ENCODE measurements at places on chromosomes 3 and 15. TPM values are rescaled to one million over a fixed set of nuclear protein-coding genes. Genes with fewer than 3 reads are reported as not detected.
A peak's percentile ranks its signal among the peaks of the same experiment; 100 is the strongest.

The SH2D7 gene
- total RNA-seq = not detected

- ATAC-seq = no peak
Observed at GRCh38 chr3:18061737-18062656, 319.6 kb upstream of the TBC1D5 start.

DNA sequence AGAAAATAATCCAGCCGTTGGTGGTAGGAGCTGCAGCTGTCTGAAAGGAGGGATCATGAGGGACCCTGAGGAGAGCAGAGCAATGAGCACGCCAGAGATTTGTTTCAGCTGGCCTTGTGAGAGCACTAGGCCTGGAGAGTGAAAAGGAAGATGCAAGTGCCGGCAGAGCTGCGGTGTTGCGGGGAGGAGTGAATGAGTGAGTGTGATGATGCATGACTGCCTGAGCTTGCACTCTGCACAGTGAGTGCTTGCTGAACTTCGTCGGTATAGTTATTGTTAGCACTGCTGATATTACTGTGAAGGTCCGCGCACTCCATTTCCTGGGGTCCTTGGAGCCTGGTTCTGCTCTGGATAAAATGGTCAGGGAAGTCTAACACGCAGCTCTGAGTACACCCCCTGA lies 23.2 kb downstream of the EIF1B start:
- ATAC-seq = no peak

DNA sequence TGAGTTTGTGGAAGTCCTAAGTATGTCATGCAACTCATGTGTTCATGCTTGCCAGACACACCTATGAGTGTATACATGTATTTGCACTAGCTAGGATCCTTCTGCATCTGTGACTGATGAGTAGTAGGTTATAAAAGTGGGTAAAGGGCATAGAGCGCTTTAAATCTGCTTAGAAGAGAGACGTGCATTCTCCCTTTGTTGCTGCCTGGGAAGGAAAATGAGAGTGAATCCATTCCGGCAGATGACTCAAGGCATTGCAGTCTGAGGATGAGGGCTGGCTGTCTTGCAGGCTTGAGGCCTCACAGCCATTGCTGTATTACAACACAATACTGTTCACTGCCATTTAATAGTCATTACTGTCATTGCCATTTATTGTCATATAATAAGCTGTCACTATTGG lies 120.8 kb upstream of the UMPS start:
- no peak for ATAC-seq

The FOXB1 gene
- total RNA-seq = 1.1 TPM

- ATAC-seq = no peak
Observed at GRCh38 chr3:151431940-151432339, 28.9 kb downstream of the IGSF10 start.

The SLC51A gene
- total RNA-seq = not detected

- ATAC-seq = no peak
Observed at GRCh38 chr3:177196008-177196455, 1.2 kb downstream of the TBL1XR1 start.

- peak; percentile 86 for ATAC-seq
Observed at GRCh38 chr3:87313641-87314040, 37.3 kb upstream of the POU1F1 start.

The RAB6B gene
- total RNA-seq = 0.19 TPM

- no peak for ATAC-seq
Observed at GRCh38 chr3:167110901-167111300, 269.2 kb downstream of the ZBBX start.

DNA sequence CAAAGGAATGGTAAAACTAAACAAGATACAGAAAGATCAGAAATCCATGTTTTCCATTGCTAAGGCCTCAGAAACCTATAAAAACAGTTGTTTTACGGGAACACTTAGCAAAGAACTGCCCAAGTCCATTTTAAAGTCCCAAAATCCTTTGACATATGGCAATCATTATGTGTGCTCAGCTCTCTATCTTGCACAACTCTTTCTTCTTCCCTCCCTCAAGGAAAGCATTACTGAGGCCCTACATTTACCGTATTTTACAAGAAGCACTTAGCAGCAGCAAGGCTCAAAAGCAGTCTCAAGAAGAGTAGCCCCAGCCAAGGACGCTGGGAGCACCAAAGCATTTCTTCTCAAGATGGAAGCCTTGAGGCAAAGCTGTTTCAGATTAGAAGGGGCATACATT lies 169.6 kb upstream of the LRTM1 start:
- no peak for ATAC-seq

DNA sequence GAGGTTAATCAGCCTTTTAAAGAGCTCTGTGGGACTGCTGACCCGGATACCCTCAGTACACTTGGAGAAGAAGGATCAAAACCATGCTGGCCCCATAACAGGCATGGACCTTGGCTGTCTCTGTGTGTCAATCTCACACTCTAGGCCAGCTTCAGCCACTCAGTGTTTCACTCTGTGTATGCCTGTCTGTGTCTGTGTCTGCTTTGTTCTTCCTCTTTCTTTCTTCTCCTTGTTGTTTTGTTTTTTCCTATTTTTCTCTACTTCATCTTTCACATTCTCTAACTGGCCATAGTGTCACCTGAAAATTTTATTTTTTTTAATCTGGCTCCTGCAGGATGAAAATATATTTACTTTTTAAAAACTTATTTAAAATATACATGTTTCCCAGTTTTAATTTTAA lies 51.1 kb downstream of the SERP1 start:
- no peak for ATAC-seq

- no peak for ATAC-seq
Observed at GRCh38 chr3:170622369-170623159, 36.7 kb upstream of the SLC7A14 start.

DNA sequence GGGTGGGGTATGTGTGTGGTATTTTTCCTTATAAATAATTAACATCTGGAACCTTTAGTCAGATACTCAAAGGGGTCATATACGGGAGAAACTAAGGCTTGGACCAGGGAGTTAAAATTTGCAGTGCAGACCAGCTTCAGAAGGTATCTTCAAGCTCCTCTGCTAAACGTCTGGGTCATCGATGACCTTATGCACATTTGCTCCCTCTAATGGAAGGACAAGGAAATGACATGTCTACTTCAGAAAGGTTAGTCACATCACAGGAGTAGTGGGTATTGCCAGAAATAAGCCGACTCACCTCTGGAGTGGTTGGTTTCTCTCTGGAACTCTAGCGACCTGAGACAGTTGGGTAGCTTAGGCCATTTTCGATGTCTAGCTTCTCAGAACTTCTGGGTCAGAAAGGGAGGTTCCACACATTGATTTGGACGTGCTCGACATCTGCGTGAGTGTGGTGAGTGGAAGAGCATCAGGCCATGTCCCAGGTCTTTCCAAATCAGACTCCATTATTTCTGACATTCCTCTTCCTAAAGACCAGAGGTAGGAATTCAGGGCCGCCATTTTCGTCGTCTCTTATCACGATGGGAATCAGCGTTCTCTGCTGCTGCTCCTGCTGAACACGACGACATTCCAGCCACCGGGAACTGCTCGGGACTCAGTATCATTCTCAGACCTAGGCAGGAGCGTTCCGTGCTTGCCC lies 31.8 kb upstream of the RASA2 start:
- ATAC-seq = peak; percentile 90

- ATAC-seq = no peak
Observed at GRCh38 chr3:123491966-123492587, 43.2 kb upstream of the ADCY5 start.

DNA sequence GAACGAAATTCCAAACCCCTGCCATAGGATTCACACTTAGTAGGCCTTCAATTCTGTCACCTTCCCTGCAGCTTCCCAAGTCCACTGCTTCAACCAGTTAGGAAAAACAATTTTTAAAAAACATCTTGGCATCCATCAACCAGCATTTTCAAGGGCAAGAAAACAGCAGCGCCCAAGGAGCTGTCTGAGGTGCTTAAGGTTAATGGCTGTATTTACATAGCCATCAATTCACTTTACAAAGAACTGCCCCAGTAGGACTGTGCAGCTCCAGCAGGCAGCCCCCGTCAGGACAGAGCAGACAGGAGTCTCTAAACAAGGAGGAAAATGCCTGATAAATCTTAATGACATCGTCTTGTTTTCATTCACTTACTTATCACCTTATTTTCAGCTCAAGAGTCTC lies 13.3 kb downstream of the TAFA4 start:
- no peak for ATAC-seq

The SEMA3G gene
- 0.82 TPM for total RNA-seq

DNA sequence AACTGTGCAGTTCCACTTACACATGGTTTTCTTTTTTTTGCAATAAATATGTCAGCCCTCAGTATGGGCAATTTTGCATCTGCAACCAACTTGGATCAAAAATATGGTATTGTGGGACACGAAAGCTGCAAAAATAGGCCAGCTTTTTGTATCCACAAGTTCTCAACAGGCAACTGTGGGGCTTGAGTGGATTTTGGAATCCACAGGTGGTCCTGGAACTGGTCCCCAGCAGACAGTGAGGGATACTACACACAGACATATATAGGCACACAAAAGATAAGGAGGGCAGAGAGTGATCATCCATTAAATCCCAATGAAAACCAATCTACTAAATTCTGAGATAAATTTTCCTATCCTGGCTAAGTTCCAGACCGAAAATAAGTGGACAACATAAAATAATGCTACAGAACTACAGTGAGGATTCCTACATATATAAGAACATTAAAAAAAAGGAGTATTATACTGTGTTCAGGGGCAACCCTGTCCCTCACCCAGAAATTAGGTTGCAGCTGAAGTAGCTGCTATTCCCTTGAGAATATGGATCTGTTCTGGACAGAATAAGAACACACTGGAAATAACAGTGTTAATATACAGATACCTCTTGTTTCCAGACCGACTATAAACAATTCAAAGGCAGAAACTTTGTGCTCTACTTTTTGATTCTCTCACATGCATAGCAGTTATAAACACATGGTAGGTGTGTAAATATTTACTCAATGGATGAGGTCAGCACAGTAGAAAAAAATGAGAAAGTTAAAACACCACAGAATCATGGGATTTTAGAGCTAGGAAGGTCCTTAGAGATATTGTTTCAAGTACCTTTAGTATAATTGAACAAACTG lies 25.4 kb downstream of the DENND4A start:
- no peak for ATAC-seq

GRCh38 chr15:88017753-88018152 lies 238.8 kb downstream of the NTRK3 start:
- no peak for ATAC-seq

- no peak for ATAC-seq
Observed at GRCh38 chr15:55750706-55751105, 7.8 kb upstream of the PRTG start.

DNA sequence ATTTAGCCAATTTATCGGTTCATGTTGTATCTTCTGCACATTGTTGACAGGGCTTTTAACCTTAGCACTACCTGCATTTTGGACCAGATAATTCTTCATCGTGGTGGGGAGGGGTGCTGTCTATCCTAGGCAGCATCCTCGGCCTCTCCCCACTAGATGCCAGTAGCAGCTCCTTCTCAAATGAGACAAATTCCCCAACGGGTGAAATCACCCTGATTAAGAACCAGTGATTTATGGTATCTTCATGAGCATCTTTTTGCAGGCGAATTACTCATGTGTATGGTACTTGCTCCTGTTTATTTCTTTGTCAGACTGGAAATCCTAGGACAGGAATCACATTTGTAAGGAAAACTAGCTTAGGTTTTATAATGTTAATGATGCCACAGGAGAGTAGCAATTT lies 68.0 kb downstream of the C3orf70 start:
- no peak for ATAC-seq

The HOMER2 gene
- 8.7 TPM for total RNA-seq

The LMAN1L gene
- total RNA-seq = 0.82 TPM

- no peak for ATAC-seq
Observed at GRCh38 chr3:33687406-33688010, 30.5 kb downstream of the CLASP2 start.

DNA sequence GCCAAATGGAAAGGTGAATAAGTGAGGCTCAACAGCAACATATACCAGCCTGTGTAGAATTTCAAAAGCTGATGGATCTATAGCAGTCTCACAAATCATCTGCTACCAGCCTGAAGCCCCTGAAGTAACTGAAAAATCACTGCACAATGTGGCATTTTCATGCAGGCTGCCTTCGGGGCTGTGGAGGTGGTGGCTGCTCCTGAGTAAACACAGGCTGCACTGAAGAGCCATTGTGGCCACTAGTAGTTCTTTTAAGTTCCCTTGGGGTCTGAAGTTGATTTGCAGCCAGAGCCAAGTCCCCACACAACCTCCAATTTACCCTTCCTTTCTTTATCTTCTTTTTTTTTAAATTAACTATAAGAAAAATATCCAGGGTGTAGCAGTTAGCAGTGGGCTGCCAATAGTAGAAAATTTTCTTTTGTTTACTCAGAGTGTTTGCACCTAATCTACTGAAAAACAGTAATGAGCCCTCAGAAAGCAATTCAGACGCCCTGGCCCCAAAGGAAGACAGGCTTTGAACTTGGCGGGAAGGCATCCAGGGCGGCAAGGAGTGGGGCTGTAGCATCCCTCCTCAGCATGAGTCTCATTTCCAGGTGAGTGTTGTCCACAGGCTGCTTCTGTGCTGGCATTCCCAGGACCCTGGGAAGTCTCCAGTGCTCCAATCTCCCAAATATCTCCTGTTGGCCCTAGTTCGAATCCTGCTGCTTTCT lies 13.3 kb upstream of the SUSD5 start:
- ATAC-seq = no peak

The PPARG gene
- total RNA-seq = 18.3 TPM

The UPK1B gene
- total RNA-seq = 1.2 TPM

The LTF gene
- total RNA-seq = not detected

DNA sequence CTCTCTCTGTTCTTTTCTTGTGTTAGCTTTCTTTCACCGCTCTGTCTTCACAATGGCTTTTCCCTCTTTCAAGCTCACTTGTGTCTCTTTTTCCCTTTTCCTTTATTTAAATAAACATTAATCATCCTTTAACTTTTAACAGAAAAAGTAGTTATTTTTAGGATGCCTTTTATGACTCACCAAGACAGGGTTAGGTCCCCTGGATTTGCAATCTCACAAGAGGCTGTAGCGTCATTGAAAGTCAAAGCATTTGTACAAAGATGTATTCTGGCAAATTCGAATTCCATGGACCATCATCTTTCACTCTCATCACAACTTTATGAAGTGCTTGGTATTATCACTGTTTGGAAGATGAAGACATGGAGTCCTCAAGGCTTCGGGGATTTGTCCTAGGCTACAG lies 34.8 kb upstream of the MCTP2 start:
- no peak for ATAC-seq

DNA sequence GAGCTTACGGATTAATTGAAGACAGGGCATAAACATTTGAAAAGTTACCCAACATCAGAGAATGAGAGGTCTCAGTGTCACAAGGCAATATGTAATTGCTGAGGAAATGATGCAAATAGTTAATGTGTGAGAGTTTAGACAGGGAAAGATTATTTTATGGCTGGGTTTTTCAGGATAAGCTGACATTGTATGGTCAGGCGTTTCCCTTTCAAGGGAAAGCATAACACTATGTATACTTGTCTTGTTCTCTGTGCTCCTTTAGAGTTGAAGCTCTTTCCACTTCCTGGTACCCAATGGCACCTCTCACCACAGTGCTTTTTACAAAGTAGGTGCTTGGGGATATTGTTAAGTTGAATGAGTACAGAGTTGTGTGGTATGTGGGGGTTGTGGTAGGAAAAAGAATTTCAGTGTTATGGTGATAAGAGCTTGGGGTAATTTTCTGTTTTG lies 19.9 kb downstream of the IQGAP1 start:
- ATAC-seq = peak; percentile 91

DNA sequence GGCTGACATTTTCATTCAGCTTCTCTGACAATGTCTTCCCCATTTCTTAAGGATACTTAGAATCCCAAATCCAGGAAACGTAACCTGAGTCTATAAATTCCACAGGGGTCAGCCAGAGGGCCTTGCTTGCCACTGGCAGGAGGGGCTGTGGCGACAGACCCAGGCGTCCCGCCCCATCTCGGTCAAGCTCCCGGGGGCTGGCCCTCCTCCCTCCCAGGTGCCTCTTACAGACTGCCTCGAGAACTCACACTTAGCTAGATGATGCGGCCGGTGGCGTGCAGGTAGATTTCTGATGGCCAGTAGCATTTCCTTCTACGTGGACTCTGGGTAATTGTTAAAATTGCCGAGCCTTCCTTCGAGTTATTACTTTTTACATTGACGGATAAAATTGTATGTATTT lies 172.5 kb downstream of the NSMCE3 start:
- ATAC-seq = no peak
